ENCODE measurements at places on chromosomes 3 and 15.

DNA sequence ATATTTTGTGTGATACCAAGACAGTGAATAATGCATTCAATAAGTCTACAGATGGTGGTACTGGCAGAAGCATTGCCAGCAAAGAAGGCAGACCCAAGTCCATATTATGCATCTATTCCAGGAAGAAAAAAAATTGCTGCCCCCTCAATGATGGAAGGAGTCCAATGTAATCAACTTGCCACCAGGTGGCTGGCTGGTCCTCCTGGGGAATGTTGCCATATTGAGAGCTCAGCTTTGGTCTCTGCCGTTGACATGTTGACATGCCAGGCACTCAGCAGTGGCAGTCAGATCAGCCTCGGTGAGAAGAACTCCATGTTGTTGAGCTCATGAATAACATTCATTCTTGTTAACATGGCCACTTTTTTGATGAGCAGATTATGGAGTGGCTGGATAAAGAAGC, 298.5 kb downstream of the IGSF11 start:
- DNase-seq, result peak; percentile 29

GRCh38 chr3:105304487-105304886, 62.2 kb upstream of the ALCAM start:
- DNase-seq, result no peak

GRCh38 chr3:94776401-94776915, 713.6 kb downstream of the NSUN3 start:
- no peak for DNase-seq

DNA sequence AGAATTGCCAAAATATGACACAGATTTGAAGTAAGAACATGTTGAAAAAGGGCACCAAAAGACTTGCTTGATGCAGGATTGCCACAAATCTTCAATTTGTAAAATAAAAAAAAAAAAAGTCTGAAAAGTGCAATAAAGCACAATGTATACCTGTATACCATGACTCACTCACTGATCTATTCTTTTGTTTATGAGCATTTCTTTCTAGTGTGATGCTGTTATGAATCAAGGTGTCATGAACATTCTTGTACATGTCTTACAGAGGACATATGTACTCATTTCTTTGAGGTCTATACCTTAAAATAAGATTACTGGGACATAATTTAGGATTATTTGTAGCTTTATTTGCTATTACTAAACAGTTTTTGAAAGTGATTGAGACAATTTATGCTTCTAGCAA, 464.9 kb upstream of the RBMS3 start:
- no peak for DNase-seq

GRCh38 chr3:158483701-158484235, 87.2 kb upstream of the MLF1 start:
- DNase-seq, result no peak

DNA sequence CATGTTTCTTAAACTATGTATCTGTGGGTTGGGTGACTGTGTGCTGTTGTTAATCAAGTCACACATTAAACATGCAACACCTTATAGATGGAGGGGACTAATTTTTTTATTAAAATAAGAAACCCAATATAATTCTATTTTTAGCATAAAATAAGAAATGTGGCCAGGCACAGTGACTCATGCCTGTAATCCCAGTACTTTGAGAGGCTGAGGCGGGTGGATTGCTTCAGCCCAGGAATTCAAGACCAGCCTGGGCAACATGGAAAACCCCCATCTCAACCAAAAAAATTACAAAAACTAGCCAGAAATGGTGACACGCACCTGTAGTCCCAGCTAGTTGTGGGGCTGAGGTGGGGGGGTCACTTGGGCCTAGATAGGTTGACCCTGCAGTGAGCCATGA, 1021.0 kb downstream of the EPHA3 start:
- no peak for DNase-seq

DNA sequence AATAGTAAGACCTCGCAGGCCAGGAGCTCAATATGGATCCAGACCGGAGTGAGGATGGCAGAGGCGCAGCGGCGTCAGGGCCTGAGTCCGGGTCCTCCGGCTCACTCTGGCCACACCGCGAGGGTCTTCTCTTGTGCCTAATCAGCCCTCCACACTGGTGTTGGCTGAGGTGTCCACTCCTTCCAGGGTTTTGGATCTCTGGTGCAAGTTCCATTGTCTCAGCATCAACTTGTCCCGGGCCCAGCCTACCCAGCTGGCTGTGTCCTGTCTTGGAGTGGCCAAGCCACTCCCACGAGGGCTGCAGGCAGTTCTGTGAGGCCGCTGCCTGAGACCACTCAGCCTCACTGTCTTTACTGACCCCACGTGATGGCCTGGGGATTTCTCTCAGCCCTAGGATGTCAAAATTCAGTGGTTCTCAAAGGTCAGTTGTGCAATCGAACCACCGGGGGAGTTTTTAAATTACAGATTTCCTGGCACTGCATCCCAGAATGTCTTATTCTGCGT, 12.6 kb upstream of the GOLGA6L7 start:
- no peak for DNase-seq

DNA sequence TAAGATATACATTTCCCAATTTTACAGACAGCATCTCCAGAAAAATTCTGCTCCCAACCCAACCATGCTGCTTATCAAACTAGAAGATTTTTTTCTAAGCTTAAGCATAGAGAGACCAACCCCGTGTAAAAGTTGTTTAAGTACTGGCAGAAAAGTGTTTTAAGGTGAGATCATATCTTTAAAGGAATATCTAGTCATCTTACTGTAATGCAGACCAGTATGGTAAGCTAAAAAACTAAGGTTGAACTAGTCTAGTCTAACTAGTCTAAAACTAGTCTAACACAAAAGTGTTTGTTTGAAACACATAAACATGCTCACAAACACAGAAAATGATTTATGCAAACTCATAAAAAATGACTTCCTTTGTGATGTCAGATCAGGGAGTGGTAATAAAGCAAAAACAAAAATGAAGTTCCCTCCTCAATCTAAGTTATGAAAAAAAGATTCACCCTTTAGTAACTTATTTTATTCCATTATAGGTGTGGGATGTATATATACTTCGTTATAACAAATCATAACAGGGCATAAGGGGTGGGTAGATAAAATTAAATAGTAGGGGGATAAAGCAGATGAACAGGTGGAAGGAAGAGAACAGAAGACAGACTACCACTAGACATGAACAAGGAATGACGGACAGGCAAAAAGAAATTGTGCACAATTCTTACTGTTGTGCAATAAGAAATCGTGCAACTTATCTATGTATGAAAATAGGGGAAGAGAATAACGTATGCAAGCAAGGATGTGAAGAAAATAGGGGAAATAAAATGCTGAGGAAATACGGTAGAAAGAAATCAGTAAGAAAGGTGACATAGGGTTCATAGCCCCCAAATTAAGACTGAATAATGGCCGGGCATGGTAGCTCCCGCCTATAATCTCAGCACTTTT, 10.0 kb downstream of the MYO5A start:
- DNase-seq, result no peak

- DNase-seq, result peak; percentile 49
Observed at GRCh38 chr15:63054281-63054683, 11.7 kb downstream of the TPM1 start.

DNA sequence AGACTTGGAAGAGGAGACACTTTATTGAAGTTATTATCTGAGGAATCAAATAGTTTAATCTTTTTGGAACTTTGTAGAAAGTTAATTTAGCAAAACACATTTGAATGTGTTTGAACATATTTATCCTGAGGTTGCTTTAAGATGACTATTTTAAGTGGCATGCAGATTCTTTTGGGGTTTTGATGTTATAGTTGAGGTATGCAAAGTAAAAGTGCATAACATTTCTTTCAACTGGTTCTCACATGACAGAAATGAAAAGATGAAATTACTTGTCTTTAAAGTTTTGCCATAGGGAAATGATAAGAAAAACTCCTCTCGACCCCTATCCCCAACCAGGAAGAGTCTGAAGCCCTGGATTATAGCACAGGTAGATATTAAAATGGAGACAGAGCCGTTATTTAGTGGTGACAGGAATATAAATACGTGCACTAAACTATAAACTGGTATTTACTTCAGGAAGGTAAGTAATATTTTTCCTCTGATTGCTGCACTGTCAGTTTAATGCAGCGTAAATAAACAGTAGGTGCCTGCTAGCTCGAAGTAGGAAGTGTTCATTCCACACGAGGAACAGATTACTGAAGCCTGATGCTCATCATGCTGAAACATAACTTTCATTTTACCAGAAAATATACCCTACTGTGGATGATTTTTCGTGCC, 15.1 kb upstream of the SATB1 start:
- no peak for DNase-seq

DNA sequence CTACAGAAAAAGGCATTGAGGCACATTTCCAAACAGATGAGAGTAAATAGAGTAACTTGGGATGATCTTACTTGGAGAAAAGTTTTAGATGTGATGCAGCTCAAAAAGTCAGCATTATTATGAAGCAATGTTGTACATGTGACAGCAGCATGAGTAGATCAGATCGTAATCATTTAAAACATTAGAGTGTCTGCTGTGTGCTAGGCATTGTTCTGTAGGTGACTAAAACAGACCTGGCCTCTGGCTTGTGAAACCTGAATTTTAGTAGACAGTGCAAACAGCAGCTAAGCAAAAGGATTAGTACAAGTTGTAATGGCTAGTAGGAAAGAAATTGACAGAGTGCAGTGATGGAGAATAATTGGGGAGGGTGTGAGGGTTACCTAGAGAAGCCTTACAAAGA, 15.1 kb downstream of the UBE2E1 start:
- DNase-seq, result no peak

DNA sequence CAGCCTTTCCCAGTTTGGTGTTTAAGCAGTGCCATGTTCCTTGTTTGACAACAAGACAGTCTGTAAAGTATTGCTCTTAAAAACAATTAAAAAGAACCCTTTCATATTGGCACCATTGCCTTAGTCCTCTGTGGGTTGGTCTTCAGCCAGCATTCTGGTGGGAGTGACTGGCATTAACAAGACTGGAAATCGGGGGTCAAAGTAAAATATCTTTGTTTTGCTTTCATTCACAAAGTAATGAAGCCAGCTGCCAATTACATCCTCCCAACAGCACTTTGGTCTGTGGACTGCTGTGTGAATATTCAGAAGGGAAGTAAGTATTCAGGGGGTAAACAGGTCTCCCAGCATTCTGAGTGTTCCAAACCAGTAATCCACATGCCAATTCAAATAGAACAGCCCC, 8.3 kb upstream of the VILL start:
- DNase-seq, result no peak

GRCh38 chr3:195850857-195851543, 39.3 kb upstream of the MUC4 start:
- peak; percentile 96 for DNase-seq

DNA sequence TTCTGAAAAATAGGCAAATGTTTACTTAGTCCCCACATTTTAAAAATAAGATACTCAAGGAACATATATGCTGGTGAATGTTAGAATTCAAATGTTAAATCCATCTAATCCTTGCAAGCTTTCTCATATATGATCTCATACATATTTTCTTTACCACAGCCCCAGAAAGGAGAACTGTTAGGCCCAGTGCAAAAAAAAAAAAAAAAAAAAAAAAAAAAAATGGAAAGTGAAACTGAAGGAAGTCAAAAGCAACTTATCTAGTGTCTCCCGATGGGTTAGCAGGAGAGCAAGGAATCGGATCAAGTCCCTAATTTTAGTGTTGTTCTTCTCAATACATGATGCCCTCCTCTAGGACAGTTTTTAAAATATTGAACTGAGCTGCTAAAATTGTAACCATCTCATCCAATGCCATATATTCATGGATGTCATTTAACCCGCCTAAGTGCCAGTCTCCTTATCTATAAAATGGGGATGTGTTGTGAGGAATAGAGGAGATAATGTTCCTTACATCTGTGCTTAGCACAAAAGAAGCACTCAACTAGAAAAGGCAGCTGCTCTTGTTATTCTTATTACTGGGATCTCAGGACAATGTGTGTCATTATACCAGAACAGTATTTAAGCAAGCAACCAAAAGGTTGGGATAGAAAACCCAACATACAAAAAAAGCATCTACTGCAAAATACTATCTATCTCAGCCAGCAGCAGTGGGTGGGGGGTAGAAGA, 279.7 kb downstream of the MAGI1 start:
- DNase-seq, result no peak

- DNase-seq, result no peak
Observed at GRCh38 chr3:166759736-166760513, 620.2 kb downstream of the ZBBX start.

GRCh38 chr3:152126260-152126659, 142.5 kb upstream of the MBNL1 start:
- DNase-seq, result no peak
